ENCODE measurements at places on chromosomes 11 and 22. TPM values are rescaled to one million over a fixed set of nuclear protein-coding genes. Genes with fewer than 3 reads are reported as not detected.

ANGPTL5 gene
- not detected for total RNA-seq

KCNJ4 gene
- total RNA-seq, result not detected

TTC36 gene
- total RNA-seq, result 3.1 TPM

CALCB gene
- 2.4 TPM for total RNA-seq

ST14 gene
- total RNA-seq, result 114 TPM

PHF21B gene
- 9.7 TPM for total RNA-seq

DNA sequence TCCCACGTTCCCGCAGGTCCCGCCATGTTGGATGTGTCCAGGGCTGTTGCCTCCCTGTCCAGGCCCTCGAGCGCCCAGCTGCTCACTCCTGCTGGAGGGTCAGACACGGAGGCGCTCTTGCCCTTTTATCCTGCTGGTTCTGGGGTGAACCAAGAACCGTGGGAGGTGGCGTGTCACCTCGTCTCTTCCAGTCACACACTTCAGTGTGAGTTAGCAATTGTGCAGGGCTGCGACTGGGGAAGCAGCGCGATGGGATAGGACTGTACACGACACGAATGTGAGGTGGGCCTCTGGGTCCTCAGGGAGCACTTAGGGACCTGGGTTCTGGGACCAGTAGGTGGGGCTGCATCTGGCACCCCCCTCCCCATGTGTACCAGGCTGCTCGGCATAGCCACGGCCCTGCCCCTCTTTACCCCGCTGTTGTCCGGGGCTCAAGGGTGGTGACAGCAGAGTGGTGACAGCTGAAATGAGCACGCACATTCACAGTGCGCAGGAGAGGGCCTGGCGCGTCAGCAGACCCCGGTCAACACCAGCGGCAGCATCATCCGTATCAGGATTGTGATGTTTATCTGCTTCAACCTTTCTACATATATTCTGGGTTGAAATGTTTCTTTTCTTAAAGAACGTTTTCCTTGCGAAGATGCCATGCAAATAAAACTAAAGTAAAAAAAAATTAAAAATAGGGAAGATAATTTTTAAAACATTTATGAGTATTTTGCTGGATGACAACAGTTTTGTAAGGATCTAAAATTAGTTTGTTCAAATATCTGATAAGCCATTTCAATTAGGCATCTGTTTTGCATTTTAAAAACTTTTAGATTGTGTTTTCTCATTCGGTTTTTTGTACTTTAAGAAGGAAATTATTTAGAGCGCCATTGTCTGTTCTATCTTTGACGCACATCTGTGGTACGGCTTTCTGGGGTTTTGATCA, 210.7 kb downstream of the TBC1D22A start:
- DNase-seq, result no peak

DNA sequence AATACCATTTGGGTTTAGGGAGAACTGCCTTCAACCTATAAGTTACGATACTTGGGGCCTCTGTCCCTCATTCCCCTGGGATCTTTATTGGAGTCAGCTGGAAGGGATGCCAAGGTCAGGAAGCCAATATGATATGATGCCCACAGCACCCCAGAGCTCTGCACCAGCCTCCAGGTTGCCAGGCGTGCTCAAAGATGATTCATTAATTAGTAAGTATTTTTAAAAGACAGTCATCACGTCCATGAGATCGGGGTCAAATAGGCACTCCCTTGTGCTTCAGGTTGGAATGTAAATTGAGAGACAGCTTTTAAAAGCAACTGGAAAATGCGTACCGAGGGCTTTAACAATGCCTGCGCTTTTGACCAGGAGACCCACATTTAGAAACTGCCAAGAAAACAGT, 57.0 kb upstream of the CD5 start:
- DNase-seq, result no peak

DNA sequence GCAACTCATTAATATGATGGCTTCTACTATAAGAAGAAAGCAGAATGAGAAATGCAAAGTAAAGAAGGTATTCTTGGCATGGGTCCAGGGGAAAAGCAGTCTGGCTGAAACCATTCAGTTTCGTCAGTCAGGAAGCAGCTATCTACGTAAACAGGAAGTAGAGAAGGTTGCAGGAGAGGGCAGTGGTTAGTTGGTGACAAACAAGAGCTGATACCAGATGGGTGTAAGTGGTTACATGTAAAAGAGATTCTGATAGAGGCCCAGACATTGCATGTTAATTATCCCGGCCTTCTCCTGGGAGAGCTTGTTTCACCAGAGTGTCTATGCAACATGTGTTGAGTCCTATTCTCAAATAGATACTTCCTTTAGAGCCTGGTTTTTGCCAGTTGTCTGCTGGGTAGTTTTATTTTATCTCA, 58.4 kb upstream of the PSMA1 start:
- DNase-seq, result peak; percentile 8

GRCh38 chr11:133697161-133697560, 148.2 kb downstream of the SPATA19 start:
- no peak for DNase-seq

- DNase-seq, result no peak
Measured at GRCh38 chr11:35785287-35786167, 123.0 kb downstream of the TRIM44 start.

GRCh38 chr11:19912115-19912957, 199.7 kb downstream of the NAV2 start:
- no peak for DNase-seq

DNA sequence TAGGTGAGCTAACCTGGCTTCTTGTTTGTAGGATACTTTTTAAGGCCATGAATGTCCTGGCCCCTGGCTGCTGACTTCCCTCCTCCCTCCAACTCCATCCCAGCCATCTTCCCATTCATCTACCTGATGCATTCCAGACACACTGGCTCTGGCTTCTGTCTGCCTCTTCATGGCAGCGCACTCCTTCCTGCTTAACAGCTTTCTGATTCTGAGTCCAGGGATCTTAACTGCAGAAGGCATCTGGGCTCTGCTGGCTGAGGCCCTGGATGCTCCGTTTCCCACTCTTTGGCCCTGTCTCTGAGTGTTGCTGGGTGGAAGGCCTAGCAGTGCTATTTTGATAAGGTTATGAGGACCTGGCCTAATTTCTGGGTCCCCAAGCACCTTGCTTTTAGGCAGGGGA, 1.8 kb upstream of the THY1 start:
- no peak for DNase-seq

DNA sequence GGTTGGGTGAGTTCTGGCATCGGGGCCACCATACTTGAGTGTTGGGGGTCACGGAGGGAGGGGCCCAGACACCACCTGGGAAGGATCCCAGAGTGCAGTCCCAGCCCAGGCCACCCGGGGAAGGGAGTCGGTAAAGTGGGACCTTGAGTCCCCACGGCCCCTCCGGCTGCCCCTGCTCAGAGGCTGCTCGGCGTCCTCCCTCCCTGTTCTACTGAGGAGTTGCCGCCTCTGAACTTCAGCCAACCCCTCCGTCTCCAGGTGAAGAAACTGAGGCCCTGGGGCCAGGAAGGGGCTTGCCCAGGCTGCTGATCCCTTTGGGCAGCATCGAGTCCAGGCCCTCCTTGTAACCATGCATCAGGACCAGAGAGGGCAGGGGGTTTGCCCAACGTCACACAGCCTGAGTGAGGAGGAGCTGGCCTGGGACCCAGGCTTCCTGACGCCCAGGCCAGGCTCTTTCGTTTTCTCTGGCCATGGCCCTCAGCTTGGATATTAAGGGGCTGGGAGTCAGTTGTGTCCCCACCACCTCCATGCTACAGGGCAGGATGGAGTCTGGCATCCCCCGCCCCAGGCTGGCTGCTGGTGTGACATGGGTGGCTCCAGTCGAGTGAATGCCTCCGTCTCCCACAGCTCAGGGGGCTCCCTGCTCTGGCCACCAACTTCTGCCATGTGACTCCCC, 1.3 kb downstream of the PARVG start:
- DNase-seq, result no peak

GRCh38 chr11:34262531-34263081, 95.2 kb downstream of the ABTB2 start:
- no peak for DNase-seq

DNA sequence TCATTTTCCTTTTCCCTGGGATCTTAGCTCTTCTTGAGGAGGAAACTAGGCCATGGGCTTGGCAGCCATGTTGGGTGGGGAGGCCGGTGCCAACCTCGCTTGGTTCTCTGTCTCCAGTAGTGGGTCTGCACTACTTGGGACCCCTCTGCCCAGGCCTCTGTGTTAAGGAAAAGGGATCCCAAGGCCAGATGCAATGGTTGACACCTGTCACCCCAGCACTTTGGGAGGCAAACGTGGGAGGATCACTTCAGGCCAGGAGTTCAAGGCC, 1.9 kb upstream of the ZDHHC8 start:
- DNase-seq, result no peak

DNA sequence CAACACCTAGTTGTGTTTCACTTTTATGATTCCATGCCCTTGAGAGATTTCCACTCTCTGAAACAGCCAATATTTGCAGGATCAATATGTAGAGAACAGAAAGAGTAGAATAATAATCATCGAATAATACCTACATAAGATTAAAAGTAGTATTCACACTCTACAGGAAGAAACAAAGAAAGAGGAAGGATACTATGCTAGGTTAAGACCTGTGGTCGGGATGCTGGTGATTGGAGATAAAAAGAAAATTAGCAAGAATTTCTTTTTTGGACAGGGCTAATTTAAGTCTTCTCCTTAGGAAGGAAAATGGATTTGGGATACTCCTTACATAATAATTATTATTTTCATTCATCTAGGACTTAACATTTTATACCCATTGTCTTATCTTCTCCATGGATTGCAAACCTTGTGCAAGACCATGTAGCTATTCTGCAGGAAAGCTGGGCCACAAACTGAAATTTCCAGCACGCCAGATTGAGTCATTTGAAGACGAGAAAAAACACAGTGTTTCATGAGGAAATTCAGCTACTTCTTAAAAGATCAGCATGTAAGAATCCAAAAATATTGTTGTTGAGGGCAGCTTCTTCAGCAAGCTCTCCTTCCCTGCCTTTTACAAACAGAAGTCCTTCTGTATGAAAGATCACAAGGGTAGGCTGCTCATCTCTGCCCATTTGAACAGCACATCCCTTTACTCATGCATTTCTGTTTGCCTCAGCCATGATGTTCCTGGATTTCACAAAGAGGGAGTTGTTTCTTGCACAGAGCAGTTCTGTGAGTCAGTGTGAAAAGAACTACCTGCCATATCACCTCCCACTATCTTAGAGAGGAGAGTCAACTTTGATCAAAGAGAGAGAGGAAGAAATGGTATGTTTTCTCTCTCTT, 90.7 kb downstream of the FAM76B start:
- DNase-seq, result no peak

GRCh38 chr11:61976813-61977475, 9.5 kb upstream of the FTH1 start:
- DNase-seq, result no peak

- DNase-seq, result no peak
Measured at GRCh38 chr11:75725547-75726320, 8.1 kb downstream of the MOGAT2 start.

GRCh38 chr11:68031144-68031464, 623 bp downstream of the NDUFS8 start:
- no peak for DNase-seq

DNA sequence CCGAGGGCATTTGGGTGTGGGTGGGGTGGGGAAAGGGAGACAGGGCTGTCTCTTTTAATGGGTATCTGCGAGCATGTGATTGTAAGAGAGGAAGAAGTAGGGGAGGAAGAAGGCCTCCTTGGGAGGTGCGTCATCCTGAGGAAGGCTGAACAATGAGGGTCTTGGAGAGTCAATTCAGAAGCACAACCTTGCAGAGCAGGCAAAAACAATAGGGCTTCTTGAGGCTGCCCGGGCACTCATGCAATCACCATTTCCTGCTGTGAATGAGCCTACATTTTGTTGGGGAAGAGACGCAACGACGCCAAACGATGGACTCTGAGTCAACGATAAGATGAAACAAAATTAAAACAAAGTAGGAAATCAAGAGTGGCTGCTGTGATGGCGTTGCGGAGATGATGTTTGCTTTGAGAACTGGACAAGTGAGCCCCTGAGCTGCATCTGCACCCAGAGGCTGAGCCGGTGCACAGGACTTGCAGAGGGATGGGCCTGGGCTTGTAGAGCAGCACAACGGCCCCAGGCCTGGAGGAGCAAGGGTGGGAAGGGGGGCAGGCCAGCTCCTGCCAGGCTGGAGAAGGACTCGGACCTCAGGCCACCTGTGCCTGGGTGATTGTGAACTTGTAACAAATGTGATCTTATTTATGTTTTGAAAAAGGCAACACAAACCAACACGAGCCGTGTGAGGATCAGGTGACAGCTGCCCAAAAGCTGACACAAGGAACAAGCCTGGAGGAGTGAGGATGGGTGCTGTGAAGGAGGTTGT, 92.3 kb upstream of the B3GAT1 start:
- no peak for DNase-seq

DNA sequence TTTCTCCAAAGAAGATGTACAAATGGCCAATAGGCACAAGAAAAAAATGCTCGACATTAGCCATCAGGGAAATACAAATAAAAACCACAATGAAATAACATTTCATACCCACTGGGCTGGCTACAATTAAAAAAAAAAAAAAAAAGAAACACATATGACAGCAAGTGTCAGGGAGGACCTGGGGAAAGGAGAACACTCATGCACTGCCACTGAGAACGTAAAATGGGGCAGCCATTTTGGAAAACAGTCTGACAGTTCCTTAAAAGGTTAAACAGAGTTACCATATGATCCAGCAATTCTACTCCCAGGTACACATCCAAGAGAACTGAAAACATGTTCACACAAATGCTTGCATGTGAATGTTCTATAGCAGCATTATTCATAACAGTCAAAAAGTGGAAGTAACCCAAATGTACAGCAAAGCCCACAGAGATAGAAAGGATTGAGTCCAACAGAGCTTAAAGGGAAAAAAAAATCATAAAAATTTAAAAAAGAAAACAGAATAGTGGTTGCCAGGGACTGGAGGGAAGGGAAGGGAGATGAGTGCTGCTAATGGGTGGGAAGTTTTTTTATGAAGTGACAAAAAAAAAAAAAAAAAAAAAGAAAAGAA, 48.4 kb upstream of the CYP2D6 start:
- DNase-seq, result no peak

DNA sequence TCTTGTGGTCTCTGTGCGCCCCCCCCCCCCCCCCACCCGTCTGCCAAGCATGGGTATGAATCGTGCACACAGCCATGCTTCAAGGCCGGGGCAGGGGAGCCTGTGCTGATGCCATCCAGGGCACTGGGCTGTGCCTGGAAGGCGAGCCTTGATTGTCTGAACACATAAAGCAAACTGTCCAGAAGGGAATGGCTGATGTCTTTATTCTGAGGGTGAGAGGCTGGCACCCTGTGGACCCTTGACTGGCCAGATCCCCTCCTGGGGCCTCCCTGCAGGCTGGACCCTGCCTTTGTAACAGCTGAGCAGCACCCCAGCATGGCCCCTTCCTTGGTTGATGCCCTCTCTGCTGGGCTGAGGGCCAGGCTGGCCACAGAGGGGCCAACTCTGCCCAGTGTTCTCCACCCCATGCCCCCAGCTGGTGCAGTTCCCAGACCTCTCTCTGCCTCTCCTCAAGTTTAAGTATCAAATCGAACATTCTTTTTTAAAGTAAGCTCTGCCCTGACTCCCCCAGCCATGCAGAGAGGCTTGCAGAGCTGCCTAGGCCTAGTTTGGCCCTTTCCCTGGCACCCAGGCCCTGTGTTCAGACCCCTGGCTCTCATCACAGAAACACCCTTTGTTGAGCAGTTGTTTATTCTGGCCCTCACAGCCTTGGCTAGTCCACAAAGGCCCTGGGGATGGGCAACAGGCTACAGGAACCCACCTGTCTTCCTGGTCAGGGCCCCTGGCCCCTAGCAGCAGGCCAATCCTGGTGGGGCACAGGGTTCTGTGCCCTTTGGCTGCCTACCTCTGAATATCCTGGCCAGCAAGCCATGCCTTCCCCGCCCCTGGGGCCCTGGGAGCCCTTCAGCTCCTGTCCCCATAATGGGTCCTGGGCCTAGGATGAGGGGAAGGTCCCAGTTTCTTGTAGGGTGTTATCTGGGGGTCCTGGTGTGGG, 3.9 kb upstream of the RANBP1 start:
- DNase-seq, result no peak

GRCh38 chr11:75450826-75451821, 18.1 kb upstream of the KLHL35 start:
- DNase-seq, result no peak
